ENCODE measurements at places on chromosomes 6 and 20. TPM values are rescaled to one million over a fixed set of nuclear protein-coding genes. Genes with fewer than 3 reads are reported as not detected.
A peak's percentile ranks its signal among the peaks of the same experiment; 100 is the strongest.

DNA sequence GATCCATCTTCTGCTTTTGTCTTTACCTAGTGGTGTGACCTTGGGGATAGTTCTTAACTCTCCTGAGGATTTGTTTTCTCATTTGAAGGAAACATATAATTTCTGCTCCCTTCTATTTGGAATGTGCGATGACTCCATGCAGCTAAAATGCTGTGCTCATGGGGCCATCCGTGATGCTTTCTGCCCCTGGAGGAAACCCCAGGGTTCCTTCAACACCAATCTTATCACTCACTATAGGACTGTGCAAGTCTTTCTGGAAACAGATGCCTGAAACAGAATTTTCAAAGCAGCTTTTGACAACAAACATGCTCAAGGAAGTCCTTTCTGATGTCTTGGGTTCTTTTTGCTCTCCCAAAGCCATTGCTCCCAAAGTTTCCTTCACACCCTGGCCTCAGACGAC lies 128.8 kb upstream of the GGTLC1 start:
- DNase-seq: no peak

Gene TTK
- 139 TPM for total RNA-seq

Gene GNAS-AS1
- 5.8 TPM for total RNA-seq

Gene FOXS1
- total RNA-seq: 0.53 TPM

- DNase-seq: peak; percentile 37
Observed at GRCh38 chr6:132400555-132400882, 756 bp downstream of the MOXD1 start.

Gene MYLK2
- not detected for total RNA-seq

- no peak for DNase-seq
Observed at GRCh38 chr6:84166395-84166794, 61.0 kb downstream of the CEP162 start.

Gene VGLL2
- not detected for total RNA-seq

Gene C2
- total RNA-seq: 1.1 TPM

- DNase-seq: no peak
Observed at GRCh38 chr6:145327586-145327985, 407.7 kb downstream of the EPM2A start.

Gene BCAS4
- 15.3 TPM for total RNA-seq

- peak; percentile 13 for DNase-seq
Observed at GRCh38 chr6:88380618-88381288, 214.6 kb upstream of the CNR1 start.

DNA sequence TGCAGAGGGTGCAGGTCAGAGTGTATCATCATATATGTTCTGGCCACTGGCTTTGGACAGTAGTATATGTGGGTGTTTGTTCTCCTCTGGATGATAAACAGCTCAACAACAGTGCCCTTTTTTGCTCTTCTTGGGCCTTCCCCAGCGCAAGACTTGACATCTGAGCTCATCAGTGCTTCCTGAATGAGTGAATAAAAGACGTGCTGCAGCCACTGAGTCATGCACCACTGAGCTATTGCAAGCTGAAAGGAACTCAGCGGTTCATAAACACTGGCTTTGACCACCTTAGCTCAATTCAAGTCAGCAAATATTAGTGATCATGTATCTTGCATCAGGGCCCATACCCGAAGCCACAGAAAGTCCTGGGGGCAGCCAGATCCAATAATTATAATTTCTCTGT lies 105.3 kb upstream of the KCNG1 start:
- no peak for DNase-seq

Gene HS3ST5
- total RNA-seq: 0.34 TPM

DNA sequence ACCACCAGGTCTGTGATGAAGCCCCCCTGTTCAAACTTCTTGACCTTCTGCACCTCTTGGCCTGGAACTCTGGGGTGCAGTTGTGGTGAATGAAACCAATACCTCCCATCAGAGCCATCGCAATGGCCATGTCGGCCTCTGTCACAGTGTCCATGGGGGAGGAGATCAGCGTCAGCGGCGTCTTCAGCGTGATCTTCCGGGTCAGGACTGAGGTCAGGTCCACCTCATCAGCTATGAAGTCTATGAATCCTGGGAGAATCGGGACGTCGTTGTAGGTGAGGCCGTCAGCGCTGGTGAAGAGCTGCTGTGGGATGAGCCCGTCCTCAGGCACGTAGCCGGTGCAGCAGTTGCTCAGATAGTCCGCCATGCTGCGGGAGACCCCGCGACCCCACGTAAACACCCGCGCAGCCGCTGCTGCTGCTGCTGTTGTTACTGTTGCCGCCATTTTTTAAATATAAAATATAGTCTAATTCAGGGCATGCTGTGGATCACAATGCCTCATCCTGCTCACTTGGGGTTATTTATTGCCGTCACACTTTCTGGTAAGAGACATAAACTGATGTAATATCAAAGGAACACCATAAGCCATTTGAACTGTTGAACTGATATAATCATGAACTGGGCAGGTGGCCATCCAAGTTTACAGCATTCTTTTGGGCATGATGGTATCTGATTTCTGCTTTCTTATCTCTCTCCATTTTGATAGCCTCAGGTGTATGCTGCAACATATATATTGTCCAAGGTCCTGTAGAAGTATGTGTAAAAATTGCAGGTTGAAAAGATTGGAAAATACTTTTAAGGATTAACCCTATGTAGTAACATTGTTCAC lies 18.7 kb upstream of the RNF144B start:
- DNase-seq: no peak

DNA sequence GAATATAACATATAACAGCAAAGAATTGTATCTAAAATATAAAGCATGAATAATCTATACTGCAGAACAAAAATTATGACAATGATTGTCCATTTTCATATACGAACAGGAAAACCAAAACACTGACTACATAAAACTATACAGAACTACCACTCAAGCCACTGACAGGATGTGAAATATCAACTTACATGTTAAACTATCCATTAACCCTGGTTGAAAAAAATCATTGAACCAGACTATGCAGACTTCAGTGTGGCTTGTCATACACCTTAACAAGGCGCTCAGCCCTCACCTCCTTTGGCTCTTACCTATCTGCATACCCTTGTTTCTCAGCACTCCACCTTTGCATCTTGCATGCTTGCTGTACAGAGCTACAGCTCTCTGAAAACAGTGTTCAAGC lies 34.9 kb downstream of the ASCC3 start:
- no peak for DNase-seq

DNA sequence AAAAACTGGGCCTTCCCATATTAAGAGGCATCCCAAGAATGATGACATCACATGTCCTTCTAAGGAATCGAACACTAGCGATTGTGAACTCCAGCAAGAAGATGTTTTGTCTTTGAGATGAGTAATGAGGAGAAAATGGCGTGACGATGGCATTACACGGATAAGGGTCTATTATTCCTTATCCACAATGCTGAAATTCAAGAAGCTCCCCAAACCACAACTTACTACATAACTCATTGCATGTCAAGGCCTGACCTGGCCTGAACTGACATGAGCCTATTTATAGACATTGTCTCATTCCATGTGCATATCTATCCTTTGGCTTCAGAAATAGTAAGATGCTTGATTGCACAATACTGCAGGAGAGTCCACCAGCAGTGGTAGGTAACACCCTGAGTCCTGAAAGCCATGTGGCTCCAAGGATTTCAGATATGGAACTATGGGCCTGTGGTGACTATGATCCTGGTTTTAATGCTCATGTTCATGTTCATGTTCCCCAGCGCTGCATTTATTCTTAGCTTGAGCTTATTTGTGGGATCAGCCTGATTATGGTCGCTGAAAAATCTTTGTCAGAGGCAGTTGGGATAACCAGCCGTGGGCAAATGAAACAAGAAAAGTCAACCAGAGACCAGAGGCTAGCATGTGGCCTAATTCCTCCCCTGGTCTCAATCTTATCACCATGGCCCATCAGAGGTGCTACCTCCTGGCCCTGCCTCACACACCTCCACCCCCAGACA lies 183.2 kb upstream of the JARID2 start:
- DNase-seq: no peak

GRCh38 chr20:13468166-13468565 lies 170.6 kb downstream of the TASP1 start:
- DNase-seq: no peak

Gene CSNK2A1
- total RNA-seq: 599 TPM

Gene KHDC1
- total RNA-seq: 7.0 TPM

DNA sequence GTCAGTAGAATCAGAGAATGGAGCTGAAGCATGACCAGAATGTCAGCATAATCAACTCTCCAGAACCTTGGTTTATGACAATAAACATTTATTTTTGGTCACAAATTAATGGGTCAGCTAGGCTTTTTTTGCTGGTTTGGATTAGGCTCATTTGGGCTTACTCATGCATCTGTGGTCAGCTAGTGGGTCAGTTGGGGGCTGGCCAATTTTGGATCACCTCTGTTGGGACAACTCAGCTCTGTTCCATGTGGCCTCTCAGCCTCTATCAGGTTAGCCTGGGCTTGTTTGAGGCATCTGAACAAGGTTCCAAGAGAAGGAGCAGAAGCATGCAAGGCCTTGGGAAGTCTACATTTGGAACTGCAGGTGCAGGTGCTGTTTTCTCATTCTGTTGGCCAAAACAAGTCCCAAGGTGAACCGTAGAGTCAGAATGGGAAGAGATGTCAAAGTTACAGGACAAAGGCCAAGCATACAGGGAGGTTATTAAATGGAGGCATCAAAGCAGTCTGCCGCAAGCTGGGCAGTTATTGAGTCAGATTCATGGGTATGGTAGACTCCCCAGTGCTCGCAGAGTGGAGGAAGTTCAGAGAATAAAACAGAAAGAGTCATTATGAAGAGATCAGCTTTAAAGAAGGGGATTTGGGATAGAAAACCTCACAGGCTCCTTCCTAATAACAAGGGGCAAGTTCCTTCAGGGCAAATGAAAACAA lies 173.0 kb downstream of the PLCB4 start:
- peak; percentile 6 for DNase-seq
